NCI-H1436 treated with DMSO at 0.1 percent for 48 hours (cell line): ENCODE measurements at places on chromosomes 5 and 9.

- no peak for DNase-seq
Observed at GRCh38 chr5:163503106-163504078, 2.0 kb upstream of the MAT2B start.

- DNase-seq = peak; percentile 12
Observed at GRCh38 chr5:137220523-137220927, 278.6 kb downstream of the SPOCK1 start.

DNA sequence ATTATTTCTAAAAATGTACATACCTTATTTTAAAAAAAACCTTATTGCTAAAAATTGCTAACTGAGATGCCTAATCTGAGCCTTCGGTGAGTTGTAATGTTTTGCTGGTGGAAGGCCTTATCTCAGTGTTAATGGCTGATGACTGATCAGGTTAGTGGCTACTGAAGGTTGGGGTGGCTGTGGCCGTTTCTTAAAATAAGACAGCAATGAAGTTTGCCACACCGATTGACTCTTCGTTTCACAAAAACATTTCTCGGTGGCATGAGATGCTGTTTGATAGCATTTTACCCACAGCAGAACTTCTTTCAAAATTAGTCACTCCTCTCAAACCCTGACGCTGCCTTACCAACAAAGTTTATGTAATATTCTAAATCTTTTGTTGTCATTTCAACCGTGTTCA, 14.7 kb downstream of the CENPK start:
- DNase-seq = no peak

- DNase-seq = no peak
Observed at GRCh38 chr9:78871086-78871451, 574.1 kb downstream of the PSAT1 start.

- no peak for DNase-seq
Observed at GRCh38 chr9:70747261-70747718, 332.8 kb upstream of the KLF9 start.

DNA sequence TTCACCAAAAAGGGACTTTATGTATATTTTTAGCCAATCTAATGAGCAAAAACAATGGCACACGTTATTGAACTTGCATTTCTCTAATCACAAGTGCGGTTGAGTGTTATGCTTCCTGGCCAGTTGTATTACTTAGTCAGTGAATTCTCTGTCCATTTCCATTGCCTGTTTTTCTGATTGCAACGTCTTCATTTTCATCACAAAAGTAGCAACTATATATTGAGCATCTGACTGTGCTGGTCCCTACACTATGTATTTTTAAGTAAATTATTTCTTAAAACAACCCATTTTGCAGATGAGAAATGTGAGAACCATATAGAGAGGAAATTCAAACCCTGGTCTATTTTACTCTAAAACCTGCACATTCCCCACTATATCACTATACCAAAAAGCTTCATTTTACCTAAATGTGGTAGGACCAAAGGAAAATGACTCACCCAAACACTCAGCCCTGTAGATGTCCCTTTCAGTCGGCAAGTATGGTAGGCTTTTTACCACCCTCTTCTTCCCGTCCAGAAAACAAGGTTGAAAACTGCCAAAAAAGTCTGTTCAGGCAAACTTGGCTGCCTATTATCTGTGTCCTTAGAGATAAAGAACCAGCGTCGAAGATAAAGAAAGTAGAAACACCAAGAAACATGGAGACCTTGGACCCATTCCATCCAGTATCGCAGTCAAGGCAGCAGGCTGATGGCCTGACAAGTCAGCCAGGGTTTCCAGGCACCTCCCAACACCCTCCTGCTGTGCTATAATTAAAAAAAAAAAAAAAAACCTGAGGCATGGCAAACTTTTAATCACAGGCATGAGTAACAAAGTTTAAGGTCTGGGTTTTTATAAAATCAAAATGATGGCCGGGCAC, 18.8 kb upstream of the FAM13B start:
- no peak for DNase-seq

DNA sequence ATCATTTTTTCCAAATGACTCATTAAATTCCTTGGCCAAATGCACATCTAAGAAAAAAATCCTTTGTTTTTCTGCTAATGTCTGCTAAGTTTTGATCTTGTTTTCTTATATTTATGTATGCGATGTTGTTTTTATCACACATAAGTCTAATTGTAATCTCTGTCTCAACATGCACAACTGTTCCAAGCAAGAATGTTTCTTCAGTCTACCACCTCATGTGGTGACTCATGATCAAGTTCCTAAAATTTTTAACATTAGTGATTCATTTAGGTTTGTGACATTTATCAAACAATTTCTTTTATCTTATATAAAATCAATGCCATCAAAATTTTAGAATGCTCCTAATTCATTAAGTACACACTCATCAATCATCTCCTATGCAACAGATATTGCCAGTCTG, 763.9 kb upstream of the FAM174A start:
- DNase-seq = no peak

GRCh38 chr5:131684595-131684994, 49.6 kb upstream of the RAPGEF6 start:
- no peak for DNase-seq

- DNase-seq = peak; percentile 36
Observed at GRCh38 chr5:95822043-95822541, 434 bp downstream of the GLRX start.

DNA sequence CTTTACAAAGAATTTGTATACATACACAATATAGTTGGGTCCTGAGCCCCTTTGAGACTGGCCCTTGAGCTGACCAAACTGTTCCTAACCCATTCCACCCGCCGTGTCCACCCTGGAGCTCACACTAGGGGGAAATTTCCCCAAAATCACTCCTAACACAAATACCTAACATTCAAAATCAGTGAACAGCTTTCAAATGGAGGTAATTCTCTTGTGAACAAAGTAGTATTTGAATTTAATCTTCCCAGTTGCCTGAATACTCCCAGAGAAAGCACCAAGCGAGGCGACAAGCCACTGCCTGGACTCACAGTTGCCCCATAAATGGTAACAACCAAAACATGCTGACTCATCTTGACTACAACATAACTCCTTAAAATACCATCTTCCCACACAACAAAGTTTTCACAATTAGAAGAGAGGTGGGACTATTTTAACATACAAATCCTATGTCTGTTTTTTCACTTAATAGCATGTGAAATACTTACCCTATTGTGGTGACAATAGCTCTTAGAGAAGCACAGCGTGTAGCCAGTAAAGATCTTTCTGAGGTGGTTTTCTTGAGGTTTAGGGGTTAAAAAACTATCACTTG, 31.7 kb upstream of the SCAMP1 start:
- no peak for DNase-seq

DNA sequence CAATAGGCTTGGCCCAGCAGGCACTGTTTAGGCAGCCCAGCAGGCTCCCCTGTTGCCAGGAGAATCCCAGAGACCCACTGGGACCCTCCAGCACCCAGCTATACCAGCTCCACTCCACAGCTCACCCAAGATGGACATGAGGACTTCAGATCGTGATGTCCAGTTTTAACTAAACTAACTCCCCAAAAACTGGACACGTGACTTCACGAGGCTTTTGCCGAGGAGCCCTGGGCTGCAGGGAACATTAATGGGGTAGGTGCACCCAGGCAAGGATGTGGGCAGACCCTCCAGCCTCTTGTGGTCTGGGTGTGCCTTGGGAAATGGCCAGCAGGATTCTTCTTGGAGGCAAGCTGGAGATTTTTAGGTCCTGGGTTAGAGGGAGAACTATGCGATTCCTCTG, 8.9 kb upstream of the NKD2 start:
- DNase-seq = no peak

- no peak for DNase-seq
Observed at GRCh38 chr5:138274189-138274853, at the start of gene GFRA3. GFRA3 (minus strand) TSS chr5:138274621; CDS start chr5:138274424, 197 bp downstream.

- DNase-seq = no peak
Observed at GRCh38 chr5:101580591-101580990, 677.5 kb upstream of the ST8SIA4 start.

- no peak for DNase-seq
Observed at GRCh38 chr9:99026271-99026955, 78.5 kb upstream of the TGFBR1 start.

- DNase-seq = no peak
Observed at GRCh38 chr5:145991044-145991575, 54.7 kb downstream of the SH3RF2 start.

GRCh38 chr5:95081500-95081960, 203.4 kb downstream of the MCTP1 start:
- DNase-seq = no peak

GRCh38 chr9:137027369-137028262, at the start of gene ABCA2:
ABCA2 (minus strand) TSS chr9:137028237; CDS start chr9:137028140, 97 bp downstream.
- no peak for DNase-seq

GRCh38 chr5:76406014-76406413, 2.9 kb downstream of the IQGAP2 start:
- DNase-seq = no peak

GRCh38 chr5:156120777-156121176, 206.2 kb upstream of the SGCD start:
- no peak for DNase-seq

DNA sequence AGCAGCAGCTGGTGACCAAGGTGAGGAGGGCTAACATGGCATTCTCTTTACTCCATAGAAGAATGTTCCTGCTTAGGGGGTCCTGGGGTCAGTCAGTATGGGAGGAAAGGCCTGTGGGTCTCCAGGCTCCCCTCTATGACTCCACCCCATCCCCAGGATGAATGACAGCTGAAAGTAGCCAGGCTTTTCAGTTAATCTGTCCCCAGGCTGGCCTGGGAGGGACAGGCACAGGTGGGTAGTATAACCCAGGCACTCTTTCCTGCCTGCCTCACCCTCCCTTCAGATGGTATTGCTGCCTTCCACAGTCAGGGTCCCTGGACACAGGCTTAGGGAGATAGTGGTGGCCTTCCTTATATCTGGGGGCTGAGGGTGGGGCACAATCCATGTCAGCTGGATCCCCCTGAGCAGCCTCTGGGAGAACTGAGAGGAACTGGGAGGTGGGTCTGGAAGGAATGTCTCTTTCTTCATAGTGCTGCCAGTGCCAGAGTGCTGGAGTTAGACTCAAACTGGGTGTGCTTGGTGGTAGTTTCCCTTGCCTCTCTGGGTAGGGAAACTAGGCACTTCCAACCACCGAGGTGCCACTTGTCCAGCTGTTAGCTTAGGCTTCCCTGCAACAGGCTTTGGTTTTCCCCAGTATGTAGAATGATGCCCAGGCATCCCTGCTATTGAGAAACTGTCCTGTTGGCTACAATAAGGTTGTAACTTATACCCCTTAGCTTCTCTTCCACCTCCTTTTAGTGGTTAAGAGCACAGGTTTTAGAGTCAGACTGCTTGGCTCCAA, 27.8 kb downstream of the LARP1 start:
- DNase-seq = no peak

DNA sequence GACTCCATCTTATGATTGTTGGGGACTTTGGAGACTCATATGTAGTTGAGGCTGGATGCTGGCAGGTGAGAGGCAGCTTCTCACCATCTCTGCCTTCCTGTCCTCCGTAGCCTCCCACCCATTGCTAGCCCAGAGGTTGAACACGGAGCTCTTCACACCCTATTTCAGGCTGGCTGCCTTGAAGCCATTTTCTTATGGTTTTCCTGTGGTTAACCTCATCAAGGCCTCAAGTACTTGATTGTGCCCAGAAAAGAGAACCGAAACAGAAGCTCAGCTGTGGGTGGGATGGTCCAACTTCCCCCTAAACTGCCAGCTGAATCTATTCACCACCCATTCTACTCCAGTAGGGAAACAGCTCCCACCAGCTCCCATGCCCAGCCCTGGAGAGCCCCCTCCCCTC, 102.9 kb downstream of the LIFR start:
- no peak for DNase-seq

DNA sequence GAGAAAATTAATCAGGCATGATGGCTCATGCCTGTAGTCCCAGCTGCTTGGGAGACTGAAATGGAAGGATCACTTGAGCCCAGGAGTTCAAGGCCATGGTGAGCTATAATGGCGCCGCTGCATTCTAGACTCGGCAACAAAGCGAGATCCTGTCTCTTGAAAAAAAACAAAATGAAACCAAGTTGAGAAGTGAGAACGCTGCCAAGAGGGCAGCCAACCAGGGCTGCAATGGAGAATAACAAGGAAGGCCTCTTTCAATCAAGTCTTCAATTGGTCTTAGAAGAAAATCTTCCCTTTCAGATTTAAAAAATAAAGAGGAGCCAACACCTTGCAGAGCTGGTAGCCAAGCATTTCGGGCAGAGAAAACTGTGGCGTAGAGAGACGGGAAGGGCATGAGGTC, 14.7 kb downstream of the KIAA1958 start:
- no peak for DNase-seq

- DNase-seq = no peak
Observed at GRCh38 chr5:88244686-88245085, 24.0 kb downstream of the TMEM161B start.

- no peak for DNase-seq
Observed at GRCh38 chr9:79604149-79604548, 32.4 kb downstream of the TLE4 start.

DNA sequence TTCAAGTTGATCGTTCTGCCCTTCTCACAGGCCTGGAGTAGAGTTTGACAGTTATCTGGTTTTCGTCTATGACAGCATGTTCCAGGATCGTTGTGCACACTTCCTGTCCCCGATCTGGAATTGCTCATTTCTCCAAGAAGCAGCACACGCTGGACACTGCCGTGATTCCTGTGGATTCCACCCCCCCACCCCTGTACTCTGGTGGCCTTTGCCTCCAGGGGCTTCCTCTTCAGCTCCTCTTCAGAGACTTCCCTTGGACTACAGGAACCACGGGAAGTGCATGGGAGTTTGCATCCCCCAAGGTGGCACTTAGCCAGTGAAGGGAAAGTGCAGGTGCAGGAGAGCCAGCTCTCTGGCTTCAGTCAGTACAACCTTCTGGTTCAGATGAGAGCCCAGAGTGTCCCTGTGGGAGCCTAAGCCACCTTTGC, 160.7 kb downstream of the CACNA1B start:
- no peak for DNase-seq

GRCh38 chr5:77849308-77849900, 73.3 kb upstream of the TBCA start:
- no peak for DNase-seq

GRCh38 chr9:129145316-129145715, 32.7 kb downstream of the IER5L start:
- DNase-seq = no peak

GRCh38 chr5:158716668-158717067, 383.0 kb downstream of the EBF1 start:
- no peak for DNase-seq

DNA sequence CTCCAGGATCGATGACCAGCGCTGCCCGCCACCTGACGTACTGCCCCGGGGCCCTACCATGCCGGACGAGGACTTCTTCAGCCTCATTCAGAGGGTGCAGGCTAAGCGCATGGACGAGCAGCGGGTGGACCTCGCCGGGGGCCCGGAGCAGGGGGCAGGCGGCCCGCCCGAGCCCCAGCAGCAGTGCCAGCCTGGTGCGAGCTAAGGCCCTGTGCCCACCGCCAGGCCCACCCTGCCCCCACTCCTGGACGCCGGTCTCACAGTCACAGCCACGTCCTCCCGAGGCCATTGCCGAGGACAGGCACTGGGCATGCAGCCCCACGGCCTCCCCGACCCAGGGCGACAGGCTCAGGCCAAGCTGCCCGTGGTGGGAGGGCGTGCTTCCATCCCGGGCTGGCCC, 5.5 kb downstream of the DNLZ start:
- no peak for DNase-seq

- DNase-seq = no peak
Observed at GRCh38 chr5:7852542-7852941, 1.6 kb upstream of the CFAP90 start.
